Stimulated activated CD8-positive, alpha-beta memory T cell treated with anti-CD3 and anti-CD28 coated beads, Interleukin-15, amount 100 ng/mL, for 24 hours (primary cell): ENCODE measurements at places on chromosomes 6 and 20.

GRCh38 chr6:165728216-165728615 lies 65.2 kb upstream of the PDE10A start:
- no peak for DNase-seq

- DNase-seq = no peak
Measured at GRCh38 chr6:57130661-57131177, 40.7 kb downstream of the ZNF451 start.

DNA sequence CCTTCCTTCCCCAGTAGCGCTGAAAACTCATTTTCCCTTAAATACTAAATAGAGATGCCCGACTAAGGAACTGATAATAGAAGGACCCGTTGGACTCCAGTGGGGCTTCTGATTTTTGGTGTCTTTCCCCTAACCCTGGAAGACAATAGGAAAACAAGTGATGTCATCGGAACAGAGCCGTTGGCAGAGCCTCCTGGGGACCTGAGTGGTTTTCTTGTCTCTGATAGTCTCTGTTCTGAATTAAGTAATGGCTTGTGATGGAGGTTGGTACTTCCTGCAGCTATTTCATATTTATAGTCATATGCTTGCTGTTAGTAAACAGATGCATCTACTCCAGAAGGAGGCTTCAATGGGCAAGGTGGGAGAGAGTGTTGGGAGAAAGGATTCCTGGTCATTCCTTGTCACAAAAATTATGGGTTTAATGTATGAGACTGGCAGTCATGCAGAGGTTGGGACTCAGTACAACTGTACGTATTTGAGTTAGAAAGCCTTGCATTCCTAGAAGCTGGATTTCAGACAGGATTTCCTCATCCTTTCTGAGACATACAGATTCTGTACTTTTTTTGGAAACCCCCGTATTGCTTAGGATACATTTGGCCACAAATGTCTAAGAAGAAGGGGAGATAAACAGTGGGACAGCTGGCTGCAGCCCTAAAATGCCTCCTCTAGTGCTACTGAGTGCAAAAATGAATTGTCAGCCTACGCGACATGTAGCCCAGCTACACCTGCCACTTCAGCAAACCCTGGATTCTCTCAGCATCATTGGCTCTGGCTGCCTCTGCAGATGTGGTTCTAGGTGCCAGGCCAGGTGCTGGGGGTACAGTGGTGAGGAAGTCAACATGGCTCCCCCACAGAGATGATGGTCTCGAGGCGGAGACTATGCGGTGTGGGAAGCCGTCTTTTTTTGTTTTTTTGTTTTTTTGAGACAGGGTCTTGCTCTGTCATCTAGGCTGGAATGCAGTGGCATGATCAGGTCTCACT lies 38.1 kb downstream of the CDS2 start:
- no peak for DNase-seq

GRCh38 chr6:35192301-35192860 lies 21.4 kb upstream of the SCUBE3 start:
- DNase-seq = no peak

DNA sequence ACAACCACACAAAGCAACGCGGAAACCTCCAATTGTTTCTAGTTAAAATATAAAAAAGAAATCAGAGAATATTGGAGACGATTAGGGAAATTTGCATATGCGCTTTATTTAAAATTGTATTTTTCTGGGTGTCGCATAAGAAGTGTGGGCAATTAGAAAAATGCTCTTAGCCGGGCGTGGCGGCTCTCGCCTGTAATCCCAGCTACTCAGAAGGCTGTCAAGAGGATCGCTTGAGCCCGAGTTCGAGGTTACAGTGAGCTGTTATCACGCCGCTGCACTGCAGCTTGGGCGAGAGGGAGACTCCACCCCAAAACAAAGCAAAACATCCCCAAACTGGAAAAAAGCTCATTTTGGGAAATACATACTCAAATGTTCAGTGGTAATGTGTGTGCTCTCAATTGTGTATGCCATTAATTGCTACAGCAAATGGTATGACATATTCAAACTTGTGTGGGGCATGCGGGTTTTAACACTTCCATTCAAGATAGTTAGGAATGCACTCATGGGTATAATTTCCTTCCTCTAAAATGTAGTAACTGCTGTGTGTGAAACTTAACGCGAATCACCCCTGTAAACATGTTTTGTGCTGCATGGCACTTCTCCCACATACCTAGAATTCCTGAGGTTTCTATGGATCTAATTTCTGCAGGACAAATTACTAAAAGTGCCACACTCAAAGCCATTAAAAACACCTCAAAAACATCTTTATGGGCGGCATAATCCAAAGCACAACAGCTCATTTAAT lies 54.7 kb upstream of the HFE start:
- no peak for DNase-seq

DNA sequence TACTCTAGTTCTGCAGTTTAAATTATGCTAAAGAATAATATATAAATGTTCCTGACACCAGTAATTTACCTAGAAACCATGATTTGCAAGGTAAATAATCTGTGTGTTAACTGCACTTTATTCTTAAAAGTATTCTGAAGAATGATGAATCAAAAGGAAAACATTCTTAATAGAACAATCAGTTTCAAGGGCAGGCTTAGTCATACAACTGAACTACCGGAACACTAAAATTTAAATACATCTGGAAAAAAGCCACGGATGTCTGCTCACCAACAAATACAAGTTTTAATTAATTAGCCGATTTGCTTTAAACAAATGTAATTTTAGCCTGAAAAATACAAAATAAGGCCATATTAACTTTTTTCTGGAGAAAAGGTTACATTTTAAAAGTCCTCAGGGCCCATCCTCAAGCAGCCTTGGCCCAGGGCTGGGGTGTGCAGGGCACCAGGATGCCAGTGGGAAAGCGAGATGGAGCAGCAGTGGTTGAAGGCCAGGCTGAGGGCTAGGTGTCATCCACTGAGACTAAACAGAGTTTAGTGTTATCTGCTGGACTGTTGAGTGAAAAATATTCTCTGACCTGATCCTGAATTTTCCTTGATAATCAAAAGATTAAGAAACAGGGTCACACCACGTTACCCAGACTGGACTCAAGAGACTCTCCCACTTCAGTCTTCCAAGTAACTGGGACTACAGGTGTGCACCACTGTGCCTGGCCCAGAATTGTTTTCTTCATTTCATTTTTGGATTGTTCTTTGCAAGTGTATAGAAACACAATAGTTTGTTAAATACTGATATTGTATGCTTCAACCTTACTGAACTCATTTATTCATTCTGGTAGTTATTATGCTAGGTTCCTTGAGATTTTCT lies 88.2 kb upstream of the DST start:
- no peak for DNase-seq

DNA sequence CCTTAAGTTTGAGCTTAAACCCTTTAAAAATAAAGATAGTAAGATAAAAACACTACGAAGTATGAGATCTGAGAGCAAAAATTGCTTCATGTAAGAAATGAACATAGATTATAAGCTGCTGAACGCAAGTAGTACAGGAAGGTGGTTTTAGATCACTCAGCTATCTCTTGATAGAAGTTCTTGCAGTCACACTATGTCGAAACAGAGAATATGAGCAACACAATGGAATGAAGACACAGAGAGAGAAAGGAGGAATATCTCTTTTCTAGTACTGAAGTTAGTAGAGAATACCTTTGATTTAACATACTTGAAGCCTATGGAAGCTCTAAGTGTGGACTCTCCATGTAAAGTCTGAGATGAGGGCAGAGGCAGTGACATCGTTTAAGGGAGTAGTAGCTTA lies 162.7 kb downstream of the CDK19 start:
- DNase-seq = no peak

DNA sequence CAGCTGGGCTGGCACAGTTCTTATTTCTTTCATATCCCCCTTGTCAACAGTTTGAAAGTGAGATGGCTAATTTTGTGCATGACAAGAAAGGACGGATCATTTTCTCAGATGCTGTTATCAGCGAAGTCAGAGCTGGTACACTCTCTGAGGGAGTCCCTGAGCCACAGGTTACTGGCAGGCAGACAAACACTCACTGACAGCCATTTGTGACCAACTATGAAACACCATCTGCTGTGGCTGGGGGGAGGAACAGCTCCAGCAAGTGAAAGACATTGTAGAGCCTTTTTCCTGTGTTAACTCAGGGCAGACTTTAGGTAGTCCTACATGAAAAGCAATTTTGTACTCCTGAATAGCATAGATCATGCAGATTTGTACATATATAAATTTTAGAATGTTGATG lies 22.2 kb downstream of the OLIG3 start:
- DNase-seq = no peak

DNA sequence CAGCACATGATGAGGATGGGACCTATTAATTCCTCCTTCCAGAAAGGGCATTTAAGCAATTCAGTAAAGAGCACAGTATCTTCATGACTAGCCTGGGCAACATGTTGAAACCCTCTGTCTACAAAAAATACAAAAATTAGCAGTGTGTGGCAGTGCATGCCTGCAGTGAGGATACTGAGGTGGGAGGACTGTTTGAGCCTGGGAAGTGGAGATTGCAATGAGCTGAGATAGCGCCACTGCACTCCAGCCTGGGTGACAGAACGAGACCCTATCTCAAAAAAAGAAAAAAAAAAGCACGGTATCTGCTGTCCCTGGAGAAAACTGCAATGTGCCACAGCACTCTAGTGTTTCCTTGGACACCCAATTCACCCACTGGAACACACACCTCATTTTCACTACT lies 18.4 kb downstream of the SAMD3 start:
- no peak for DNase-seq
